Stimulated activated CD4-positive, alpha-beta T cell treated with anti-CD3 and anti-CD28 coated beads, Interleukin-1b, Interleukin-23, amount 100 ng/mL, for 4 hours (primary cell): ENCODE measurements at places on chromosomes 6 and 20.

DNA sequence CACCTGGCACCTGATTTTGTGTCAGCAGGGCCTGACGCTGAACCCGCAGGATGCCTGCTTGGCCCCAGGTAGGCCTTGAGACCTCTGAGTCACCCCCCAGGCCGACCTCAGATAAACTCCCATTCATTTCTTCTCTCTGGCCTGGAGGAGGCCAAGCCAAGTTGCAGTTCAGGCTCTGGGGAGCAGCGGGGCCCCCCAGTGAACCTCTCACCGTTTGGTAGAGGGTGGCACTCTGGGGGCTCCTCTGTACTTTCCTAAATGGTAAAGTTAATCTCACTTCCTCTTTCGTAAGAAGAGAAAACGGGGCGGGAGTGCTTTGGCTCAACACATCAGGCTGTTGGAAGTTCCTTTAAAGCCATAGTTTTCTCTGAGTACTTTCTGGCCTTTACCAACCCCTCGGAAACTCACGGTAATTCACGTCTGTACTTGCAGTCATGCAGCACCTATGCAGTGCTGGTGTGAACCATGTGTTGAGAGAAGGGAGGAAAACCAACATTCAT is 2.8 kb downstream of the SIRPA start:
- no peak for DNase-seq

DNA sequence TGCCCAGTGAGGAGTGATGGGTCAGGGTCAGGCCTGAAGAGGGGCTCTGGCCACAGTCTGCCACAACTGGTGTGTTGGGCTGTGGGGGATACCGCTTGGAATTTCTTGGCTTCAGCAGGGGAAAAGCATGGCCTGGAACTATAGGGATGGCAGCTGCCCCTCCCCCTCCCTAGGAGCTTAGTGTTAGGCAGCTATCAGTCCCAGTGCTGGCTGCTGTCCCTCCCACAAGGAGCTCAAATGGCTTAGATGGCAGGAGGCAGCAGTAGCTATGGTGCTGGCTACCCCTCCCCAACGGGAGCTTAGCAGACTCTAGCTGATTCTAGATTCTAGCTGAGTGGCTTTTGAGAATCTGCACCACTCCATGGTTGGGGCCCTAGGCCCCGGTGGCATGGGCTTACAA is 414.5 kb upstream of the HSF2 start:
- no peak for DNase-seq

DNA sequence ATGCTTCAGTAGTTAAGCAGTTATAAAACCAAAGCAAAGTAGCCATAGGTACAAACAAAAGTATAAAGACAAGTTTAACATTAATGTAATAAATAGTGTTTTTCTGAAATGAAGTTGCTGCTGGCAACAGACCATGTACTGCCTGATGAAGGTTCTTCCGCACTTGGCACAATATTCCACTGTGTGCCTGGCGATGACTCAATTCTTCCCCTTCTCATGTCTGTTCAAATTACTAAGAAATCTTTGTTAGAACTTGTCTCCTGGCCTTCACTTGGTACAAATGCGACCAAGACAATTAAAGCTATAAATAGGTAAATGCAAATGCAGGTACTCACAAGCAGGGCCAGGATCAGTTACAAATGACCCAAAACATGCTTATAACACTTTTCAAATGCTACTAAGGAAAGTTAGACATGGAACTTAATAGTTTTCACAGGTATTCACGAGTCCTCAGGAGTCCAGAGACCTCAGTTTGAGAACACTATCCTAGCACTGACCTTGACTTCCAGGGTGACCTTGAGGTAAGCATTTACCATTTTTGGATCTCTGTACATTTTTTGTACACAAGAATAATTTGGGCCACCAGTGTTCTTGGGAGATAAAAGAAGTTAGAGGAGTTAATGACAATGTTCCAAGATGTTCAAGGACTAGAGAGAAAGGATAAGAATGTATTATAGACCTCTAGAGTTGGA is 8.1 kb upstream of the DDR1 start:
- DNase-seq = no peak

GRCh38 chr6:143936778-143937667 is 71.0 kb downstream of the PLAGL1 start:
- DNase-seq = no peak

- DNase-seq = no peak
These were observed 35.8 kb downstream of the ZBTB9 start for GRCh38 chr6:33490198-33490597.

- no peak for DNase-seq
These were observed 63.3 kb downstream of the MYLK4 start for GRCh38 chr6:2687456-2687855.

GRCh38 chr20:43415661-43416430 is 41.9 kb upstream of the SRSF6 start:
- DNase-seq = no peak

GRCh38 chr20:40811004-40811403 is 122.0 kb upstream of the MAFB start:
- no peak for DNase-seq

- DNase-seq = no peak
These were observed 152.7 kb downstream of the MACROD2 start for GRCh38 chr20:14148042-14148441.

DNA sequence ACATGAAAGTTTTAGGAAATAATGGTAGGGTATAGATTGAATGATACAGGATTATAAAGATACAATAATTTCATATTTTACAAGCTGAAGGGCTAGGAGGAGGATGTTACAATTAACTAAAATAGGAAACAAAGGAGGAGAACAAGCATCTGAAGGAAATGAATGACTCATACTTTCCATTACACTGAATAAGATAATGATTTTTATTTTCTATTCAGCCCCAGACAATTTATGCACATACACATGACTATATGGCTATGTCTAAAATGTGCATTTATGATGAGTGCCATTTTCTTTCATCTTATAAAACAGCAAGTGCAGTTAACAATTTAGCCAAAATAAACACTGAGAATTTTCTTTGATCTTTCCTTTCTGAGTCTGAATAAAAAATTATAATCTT is 994.6 kb upstream of the ADGRB3 start:
- DNase-seq = no peak

DNA sequence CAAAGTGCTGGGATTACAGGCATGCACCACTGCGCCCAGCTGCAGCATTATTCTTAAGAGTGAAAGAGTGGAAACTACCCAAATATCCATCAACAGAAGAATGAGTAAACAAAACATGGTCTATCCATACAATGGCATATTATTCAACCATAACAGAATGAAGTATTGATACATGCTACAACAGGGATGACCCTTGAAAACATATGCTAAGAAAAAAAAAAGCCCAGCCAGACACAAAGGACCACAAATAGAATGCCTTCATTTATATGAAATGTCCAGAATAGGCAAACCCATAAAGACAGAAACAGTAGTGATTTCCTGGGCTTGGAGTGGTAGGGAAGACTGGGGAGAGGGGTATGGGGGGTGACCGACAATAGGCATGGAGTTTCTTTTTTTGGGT is 7.1 kb downstream of the TUBB2B start:
- no peak for DNase-seq

GRCh38 chr6:109299776-109300564 is 82.3 kb downstream of the CD164 start:
- no peak for DNase-seq

GRCh38 chr6:40282986-40283385 is 304.2 kb downstream of the LRFN2 start:
- no peak for DNase-seq

DNA sequence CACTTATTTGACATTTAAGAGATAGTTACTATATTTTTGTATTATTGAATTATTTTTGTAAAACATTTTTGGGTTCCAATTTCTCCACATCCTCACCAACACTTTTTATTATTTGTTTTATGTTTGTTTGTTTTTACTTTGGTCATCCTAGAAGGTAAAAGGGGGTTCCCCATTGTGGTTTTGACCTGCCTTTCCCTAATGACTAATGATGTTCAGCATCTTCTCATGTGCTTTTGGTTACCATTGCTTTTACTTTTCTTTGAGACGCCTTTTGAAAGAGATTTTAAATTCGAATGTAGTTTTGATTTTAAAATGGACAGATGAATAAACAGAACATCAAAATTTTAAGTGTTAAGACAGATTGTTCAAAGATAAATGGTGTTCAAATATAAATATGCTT is 46.9 kb downstream of the AK9 start:
- no peak for DNase-seq

GRCh38 chr20:16451001-16451400 is 122.2 kb downstream of the KIF16B start:
- DNase-seq = no peak

DNA sequence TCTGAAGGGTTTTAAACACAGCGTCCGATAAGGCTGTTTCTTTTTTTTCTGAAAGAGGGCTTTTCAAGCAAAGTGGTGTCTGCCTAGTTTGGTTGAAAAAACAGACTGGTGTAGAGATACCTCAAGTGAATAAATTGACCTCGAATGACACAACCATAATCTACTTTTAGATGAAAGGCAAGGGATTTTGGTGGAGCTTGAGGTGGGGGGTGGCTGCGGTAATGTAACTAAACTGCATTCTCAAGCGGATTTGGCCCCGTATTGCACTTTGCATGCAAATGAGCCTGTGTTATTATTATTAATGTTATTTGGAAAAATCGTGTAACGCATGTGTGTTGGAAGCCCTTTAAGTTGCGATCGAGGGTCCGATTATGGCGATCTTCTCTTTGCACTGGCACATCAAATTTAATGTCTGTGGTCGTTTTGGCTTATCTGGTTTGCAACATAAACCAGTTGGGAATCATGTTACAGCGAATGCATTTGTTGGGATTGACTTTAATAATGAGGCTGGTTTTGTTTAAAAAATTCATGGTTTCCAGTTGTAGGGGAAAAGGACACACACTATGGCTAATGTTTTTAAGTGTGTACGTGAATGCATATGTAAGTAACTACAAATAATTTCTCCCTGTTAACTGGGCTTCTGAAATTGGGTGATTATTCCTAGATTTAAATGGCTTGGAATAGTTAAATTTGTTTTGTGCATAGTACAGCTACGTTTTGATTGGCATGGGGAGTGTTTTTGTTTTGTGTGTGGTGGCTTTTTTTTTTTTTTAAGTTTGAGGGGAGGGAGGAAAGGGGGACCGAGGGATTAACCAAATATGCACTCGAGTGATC is 1.0 kb downstream of the JARID2 start:
- DNase-seq = no peak

GRCh38 chr6:52435345-52435744 is 15.2 kb downstream of the EFHC1 start:
- no peak for DNase-seq

DNA sequence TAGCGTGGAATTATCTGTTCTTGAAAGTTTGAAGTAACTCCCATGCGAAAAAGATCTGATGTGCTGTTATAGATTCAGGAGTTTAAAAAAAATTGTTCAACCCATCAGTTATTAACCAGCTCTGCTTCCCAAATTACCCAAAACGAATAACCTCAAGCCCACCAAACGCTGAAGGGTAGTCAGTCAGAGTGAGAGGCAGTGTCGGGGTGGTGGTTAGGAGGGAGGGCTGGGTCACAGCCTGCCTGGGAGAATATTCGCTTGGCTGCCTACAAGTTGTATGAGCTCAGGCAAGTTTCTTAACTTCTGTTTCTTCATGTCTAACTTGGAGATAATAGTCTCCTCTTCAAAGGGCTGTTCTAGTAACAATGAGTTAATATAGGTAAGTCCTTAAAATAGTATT is 114.6 kb downstream of the JPH2 start:
- no peak for DNase-seq

GRCh38 chr20:56440346-56441007 is 27.9 kb upstream of the RTF2 start:
- peak; percentile 27 for DNase-seq

DNA sequence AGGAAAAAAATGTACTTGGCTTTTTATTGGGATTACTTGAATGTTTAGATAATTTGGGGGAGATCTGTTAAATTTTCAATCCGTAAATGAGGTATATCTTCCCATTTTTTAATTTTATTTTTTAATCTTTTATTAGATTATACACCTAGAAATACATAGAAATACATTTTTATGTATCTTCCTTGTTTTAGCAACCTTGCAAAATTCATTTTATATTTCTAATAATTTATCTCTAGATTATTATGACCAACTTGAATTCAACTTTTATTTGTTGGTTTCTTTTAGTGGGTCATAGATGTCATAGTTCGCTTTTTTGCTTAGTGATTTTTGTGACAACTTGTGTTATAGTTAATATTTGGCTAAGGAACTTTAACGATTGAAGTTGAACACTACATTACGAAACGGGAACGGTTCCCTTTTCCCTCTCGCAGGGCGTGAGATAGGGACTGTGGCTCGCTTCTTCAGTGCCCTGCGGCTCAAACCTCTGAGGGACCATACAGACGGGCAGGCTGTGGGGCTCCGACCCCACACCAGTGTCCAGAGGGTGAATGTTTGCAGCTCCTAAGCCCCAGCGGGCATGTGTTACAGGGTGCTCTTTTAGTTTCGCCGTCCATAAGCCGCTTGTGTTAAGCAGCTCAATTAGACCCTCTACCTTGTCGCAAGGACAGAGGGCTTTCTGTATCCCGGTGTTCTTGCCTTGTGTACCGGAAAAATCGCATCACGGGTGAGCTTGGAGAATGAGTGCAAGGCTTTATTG is 53.8 kb downstream of the PRND start:
- DNase-seq = no peak

DNA sequence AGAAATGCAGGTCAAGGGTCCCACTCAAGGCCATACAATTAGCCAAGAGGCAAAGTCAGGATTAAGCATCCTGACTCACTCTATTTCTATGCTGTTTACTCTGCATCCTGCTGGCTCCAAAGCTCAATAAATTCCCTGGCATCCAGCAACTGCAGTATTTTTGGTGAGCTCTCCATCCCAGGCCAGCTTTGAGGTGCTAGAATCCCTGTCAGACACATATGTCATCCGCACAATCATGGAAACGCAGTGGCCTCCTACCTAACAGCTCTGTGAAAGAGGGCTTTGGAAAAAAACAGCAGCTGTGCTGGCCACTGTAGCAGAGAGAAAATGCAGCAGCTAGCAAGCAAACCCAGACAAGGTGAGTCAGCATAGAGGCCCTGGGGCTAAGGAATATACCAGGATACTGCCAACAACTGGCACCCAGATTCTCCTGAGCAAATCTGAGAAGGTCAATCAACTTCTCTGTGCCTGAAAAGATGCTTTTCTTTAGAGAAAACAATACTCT is 58.4 kb downstream of the ANKEF1 start:
- DNase-seq = no peak

DNA sequence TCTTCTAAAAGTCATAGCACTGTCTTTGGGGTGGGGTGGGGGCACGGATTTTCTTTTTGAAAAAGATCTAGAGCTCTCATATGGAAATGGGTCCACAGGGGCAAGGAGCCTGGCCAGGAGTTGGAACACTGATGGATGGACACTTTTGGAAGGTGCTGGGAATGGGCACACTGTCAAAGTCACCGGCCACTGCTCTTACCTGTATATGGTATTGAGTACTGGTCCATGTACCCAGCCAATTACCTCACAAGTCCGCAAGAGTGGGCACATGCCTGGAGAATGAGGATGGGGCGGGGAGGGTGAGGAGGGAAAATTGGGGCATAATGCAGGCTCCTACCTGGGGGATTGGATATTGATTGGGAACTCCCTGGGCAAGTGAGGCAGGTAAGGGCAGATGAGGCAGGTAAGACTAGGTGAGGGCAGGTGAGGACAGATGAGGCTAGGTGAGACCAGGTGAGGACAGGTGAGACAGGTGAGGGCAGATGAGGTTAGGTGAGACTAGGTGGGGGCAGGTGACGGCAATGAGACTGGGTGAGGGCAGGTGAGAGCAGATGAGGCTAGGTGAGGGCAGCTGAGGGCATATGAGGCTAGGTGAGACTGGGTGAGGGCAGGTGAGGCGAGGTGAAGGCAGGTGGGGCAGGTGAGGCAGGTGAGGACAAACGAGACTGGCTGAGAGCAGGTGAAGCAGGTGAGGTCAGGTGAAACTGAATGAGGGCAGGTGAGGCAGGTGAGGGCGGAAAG is 167.9 kb downstream of the NRN1 start:
- DNase-seq = no peak
